T47D (cell line): ENCODE measurements at places on chromosomes 1 and 21.

DNA sequence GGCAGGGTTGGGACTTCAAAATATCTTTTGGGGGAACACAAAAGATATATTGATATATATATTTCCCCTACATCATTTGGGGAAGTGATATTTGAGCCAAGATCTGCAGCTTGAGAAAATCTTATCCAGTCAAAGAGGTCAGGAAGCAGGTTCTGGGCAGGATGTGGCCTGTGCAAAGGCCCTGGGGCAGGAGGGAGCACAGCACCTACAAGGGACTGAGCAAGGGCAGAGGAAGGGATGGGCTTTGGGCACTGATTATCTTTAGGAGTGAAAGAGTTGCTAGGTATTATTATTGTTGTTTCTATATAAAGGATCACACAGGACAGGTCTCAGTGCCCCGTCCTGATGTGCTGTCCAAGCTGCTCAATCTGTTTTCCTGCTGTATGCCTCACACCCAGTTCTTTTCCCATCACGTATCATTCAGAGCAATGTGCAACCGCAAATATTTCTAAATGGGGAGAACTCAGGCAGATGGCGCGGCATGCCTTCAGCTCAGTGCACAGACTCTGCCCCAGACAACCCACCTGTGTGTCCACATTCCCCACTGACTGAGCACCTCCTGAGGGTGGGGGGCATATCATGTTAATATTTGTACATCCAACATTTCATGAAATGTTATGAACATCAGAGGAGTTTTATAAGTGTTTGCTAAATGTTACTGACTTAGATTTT lies 28.1 kb upstream of the GPR137B start:
- DNase-seq = no peak

DNA sequence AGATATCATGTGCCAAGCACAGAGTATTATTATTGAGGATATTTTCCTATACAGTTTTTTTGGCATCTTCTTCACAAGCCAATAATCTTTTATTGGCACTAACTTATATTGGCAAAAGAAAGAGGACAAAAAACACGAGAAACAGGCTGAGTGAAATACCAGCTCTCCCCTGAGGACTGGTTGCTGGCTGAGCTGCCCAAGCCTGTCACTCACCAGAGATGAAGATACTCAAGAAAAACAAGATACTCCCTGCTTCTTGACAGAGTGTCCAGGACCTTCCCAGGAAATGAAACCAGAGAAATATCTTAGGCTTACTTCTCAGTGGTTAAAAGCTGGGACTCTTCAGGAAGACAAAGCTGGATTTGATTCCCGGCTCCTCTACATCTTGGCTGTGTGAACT lies 35.9 kb upstream of the ATP1B1 start:
- DNase-seq = no peak

DNA sequence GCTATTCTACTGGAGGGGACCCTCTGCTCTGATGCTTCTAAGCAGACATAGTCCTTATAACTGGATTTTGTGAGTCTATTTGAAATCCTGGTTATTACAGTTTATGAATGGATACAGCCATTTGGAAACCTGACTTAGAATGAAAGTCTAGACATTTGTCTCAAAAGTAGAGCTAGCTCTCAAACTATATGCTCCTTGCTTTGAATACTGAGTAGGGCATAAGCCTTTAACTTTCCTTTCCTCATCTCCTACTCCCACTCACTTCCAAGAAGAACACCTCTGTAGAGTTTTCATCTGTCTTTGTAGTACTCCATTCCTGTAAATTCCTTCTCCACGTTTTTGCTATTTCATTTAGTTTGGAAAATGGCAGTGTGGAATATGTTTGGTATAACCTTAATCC lies 9.0 kb upstream of the ARID1A start:
- peak; percentile 57 for DNase-seq

DNA sequence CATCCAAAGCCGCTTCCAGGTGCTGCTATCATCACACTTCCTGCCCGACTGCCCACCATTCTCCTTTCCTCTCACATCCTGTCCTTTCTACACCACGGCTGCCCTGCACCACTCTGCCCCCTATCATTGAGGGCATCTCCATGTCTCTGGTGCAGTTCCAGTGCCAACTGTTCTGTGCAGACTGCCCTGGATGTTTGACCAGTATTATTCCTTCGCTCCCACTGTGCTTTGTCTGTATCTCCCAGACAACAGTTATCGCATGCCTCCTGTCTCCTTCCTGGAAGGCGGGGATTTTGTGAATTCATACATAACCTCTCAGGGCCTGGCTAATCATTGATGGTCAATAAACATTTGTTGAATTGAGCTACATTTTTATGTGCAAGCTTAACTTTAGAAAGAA lies 63.6 kb upstream of the GNG12 start:
- DNase-seq = no peak
